Mesothelial cell of epicardium (in vitro differentiated cells): ENCODE measurements at places on chromosomes 7 and 10.

DNA sequence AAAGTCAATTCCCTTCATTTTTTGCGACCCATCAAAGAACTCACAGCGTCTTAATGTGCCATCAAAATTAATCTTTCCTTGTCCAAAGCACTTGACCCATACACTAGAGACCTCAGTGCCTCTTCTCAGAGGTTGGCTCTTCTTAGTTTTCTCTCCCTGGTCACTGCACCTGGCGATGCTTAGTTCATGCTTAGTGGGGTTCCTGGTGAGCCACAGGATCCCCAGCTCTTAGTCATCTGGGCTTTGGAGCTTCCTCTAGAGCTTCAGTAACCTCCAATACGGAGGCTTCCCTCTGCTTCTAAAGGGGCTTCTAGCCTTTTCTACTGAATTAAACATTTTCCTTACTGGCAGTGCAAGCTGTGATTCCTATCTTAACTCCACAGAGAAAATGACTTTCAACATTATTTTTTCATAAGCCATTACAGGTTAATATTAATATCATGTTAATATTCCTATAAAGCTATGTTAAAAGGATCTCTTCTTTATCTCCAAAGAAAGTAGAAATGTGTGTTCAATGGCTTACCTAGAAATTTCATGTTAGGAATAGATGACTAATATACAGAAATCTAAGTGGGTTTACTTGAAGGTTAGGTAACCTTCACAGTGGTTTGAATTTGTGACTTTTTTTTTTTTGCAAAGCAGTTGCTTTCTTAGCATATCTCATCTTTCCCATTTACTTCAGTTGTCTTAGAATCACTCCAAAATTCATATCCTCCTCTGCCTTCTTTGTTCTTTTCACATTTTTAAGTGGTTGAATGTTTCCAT, 295.2 kb downstream of the CAMK1D start:
- DNase-seq, result no peak

DNA sequence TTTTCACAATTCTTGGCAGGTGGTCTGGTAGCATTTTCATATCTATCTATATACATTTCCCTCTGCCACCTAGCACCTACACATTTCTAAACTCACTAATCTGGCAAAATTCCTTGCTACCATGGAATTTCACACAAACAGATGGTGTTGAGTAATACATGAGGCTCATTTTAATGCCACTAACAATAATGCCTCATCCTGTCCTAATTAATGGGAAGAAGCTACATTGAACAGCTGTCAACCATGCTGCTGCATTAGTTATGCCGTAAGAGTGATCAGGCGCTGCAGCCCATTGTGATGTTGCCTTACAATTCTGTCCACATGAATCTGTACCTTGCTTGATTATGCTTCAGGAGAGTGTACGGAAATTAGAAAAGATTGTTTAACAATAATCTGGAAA, 23.2 kb downstream of the COL1A2 start:
- DNase-seq, result no peak

GRCh38 chr7:148856891-148857290, 27.2 kb downstream of the EZH2 start:
- no peak for DNase-seq

- DNase-seq, result no peak
Observed at GRCh38 chr7:47249361-47249760, 332.6 kb downstream of the TNS3 start.

DNA sequence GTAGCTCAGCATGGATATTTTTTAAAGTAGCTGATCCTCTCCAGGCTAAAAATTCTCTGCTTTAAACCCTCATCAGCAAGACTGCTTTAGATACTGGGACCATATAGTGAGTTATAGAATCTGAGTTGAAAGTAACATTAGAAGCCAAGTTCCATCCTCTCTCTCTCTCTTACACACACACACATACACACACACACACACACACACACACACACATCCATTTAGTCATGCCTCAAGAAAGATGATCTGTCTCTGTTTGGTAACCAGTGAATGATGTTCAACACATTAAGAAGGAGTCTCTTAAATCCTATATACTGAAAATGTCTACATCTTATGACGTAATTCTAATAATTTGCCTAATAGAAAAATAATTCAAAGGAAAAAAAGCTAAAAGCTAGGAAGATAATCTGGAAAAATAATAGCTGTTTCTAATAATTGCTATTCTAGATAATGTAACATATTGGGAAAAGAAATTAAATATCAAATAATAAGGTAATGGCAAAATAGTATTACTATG, 16.9 kb upstream of the ATP6V0A4 start:
- no peak for DNase-seq
